ENCODE measurements at places on chromosomes 7 and 10.

DNA sequence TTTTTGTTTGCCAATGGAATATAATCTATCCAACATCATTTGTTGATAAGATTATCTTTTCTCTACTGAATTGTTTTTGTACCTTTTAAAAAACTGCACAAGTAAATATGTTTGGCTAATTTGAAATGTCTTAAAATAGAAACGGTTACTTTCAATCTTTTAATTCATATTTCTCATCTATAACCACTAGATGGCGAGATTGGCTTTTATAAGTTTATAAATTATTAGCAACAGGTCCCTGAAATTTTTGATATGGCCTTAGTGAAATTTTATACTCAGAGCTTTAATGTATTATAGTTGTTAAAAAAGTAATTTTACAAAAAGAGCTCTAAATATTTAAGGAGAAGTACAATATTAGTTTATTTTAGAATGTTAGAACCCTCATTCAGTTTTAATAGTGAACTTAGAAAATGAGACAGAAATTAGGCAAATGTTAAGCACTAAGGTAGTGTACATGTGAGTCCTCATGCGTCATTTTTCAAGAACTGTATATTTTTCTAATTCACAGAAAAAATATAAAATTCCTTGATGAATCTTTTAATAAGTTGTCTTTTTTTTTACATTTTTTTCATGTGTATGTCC, 592.5 kb downstream of the ARL4A start:
- DNase-seq = no peak

GRCh38 chr7:106915873-106916272, 50.8 kb downstream of the PIK3CG start:
- DNase-seq = no peak

GRCh38 chr7:42285383-42285824, 48.4 kb upstream of the GLI3 start:
- no peak for DNase-seq

GRCh38 chr7:44727937-44728262, 20.7 kb upstream of the ZMIZ2 start:
- DNase-seq = no peak

- no peak for DNase-seq
Measured at GRCh38 chr10:89302625-89303024, 779 bp downstream of the IFIT2 start.

GRCh38 chr10:11230498-11231167, 213.0 kb downstream of the CELF2 start:
- no peak for DNase-seq

DNA sequence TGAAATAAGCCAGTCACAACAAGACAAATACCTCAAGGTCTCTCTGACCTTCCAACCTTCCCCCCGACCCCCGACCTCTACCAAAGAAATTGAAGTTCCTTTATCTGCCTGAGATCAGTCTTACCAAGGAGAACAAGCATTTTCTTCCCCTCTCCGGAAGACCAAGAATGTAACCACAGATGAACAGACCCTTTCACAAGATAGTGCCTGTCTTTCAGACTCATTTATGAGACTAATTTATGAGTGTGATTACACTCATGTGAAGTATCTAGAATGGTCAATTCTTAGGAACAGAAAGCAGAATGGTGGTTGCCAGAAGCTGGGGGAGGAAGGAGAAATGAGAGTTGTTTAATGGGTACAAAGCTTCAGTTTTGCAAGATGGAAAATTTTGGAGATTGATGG, 108.9 kb upstream of the MKLN1 start:
- no peak for DNase-seq

DNA sequence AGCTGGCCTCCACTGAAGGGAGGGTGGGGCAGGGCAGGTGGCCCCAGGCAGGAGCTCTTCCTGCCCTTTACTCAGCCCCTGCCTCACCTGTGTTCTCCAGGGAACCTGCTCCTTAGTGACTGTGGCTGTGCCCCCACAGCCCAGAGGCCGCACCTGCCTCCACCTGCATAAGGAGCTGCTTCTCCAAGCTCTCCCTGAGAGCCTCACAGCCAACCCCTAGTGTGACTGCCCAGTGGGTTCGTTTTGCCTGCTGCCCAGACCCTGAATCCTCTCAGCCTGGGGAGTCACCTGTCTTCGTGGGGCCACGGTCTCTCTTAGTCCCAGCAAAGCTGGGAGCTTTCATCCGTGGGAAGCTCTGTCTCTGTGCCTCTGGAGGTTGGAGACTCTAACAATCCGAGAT, 94.4 kb downstream of the GLRX3 start:
- DNase-seq = no peak

Measured in stimulated activated CD4-positive, alpha-beta T cell treated with anti-CD3 and anti-CD28 coated beads, Interleukin-12 subunit alpha, Interleukin-12 subunit beta, amount 100 ng/mL, for 48 hours (primary cell).